ENCODE measurements at places on chromosomes 4 and X.

DNA sequence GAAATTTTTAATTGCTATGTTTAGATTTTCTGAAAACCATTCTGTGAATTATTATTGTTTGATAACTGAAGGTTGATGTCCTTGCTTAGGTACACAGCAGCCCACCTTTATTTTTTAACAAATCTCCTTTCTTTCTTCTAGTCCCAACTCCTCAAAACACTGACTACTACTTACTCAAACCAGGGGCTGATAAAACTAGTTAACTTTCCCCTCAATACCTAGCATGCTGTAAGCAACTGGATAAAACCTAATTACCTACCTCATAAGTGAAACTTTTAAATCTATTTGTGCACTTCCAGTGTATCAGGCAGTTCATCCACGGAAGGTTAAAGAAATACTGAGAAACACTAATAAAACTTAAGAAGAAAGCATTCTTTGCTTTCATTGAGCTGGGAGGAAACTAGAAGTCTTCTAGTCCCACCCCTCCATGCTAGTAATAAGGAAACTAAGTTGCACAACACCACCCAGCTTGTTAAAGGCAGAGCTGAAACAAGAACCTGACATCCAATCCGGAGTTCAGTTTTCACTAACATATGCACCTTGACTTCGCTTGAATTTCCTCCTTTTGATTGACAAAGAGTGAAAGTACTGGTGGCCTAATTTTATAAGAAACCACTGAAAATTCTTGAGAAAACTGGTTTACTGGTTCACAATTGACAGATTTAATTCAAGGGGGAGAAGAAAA lies 180.2 kb upstream of the TET2 start:
- no peak for DNase-seq

DNA sequence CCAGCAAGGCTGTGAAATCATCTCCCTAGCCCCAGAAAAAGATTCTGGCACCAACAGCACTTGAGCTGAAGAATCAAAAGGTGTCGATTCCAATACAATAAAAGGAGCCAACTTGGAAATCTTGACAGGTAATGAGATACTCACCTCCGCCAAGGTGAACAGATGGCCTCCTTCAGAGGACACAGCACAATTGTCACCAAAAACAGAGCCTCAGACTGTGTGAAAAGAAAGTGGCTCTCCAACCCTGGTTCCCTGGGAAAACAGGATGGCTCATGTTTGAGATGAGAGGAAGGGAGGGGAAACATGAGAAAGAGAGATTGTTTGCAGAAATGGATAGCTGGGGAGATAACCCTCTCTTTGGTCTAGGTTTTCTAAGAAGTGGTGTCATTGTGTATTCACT lies 168.9 kb downstream of the HS3ST1 start:
- no peak for DNase-seq

GRCh38 chrX:150542846-150543229 lies 25.6 kb upstream of the MTM1 start:
- DNase-seq = no peak

DNA sequence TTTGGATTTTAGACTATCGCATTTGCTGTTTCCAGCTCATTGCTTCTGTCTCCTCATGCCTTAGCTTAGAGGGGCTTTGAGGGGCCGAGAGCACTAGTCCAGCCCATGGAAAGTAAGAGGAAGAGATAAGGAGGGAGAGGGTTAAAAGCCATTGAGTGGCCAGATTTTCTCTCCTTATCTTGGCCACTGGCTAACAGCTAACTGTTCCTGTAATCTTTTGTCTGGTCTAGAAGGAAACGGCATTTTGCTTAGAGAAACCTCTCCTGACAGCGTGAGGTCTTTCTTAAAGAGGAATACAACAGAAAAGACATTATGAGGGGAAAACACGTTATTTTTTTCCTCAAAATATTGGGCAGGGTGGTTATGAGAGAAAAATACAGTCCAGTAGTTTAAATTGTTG lies 7.9 kb downstream of the GPR101 start:
- no peak for DNase-seq

GRCh38 chr4:144667500-144667899 lies 21.5 kb downstream of the HHIP start:
- no peak for DNase-seq

- DNase-seq = no peak
Measured at GRCh38 chr4:36772154-36772516, 472.4 kb upstream of the NWD2 start.

DNA sequence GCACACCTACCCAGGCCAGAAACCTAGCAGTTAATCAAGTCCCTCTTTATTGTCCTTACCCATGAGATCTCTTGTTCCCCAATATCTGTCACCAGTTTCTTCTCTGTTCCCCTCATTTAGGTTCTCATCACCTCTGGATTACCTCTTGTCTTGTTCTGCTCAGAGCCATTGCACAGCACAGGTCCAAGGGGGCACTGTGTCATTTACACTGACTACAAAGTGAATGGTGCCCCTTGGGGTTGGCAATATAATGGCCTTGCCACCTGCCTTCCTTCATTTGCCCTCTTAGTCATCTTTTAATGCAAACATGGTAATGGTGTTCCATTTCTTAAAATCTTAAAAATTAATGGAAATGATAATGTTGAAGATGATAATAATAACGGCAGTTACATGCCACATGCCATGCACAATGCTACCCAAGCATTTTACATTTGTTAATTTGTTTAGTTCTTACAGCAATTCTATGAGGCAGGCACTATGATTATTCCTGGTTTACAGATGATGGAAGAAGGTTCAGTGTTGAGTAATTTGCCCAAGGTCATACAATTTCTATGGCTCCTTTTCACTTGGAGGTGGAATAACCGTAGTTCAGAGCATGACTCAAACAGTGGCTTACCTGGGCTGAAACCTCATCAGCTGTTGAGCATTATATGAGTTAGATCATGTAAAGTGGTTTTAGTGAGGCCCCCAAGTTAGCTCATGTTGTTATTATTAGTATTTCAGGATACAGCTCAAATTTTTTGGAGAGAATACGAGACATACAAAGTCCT lies 117.9 kb downstream of the RASL11B start:
- no peak for DNase-seq

GRCh38 chr4:32697281-32697814 lies 1977.2 kb downstream of the PCDH7 start:
- no peak for DNase-seq

DNA sequence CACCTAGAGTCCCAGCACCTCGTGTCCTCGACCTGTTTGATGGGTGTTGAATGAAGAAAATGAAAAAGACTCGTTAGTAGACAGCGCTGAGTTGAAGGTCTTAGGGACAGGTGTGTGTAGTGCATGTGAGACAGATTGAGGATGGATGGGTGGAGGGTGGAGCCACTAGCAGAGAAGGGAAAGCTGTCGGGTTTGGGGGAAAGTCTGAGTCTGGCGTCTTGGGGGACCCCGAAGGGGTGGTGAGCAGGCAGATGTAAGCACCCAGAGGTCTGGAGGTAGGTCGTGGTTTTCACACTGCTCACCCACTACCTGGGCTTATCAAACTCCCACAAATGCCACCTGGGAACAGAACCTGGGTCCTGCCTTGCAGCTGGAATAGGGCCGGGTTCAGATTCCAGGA lies 16.0 kb downstream of the TMEM271 start:
- no peak for DNase-seq

DNA sequence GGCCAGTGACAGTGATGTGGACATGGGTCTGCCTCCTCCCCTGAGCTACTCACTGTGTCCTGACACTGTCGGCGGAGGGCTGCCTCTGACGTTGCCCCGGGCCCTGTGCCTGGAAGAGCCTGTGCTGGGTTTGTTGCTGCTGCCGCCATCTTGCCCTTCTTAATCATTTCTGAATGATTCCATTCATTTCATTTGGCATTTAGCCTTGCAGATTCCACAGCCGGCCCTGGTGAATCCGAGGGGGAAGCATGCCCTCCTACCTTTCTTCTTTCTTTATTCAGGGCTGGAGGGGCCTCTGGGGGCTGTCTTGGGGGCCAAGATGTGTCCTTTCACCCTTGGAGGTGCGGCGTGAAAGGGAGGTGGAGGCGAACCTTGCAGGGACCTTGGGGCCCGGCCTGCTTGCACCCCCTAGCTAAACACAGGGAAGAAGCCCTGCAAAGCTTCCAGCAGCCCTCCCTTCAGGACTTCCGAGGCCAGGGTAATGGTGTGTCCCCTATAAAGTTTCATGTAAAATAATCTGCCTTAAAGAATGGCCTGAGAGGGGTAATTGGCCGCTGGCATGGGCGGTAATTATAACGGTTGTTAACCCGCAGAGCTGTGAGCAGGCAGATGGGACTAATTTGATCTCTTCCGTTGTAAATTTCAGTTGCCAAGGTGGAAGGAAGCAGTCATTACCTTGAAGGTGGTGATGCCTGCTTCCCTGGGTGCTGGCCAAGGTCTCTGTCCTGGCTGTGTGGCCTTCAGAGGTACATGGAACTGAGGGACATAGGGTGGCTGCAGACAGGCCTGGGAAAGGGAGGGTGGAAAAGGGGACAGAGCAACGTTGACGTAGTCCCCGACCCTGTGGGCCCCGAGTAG lies 92.3 kb downstream of the PSAPL1 start:
- no peak for DNase-seq

DNA sequence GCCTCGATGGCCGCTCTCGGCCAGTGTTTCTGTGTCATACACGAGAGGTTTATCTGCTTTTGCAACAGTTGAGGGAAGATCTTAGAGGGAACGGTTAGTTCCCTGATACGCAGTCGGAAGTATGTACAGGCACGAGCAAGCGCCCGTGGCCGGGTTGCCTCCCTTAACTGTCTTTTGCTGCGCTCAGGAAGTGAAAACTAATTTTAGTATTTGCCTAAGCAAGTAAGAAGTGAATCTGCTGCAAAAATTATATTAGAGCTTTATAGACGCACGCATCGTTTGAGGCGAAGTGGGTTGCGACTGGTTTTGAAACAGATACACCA lies 695 bp downstream of the MTM1 start:
- DNase-seq = no peak

- DNase-seq = no peak
Measured at GRCh38 chr4:7960017-7960789, 20.5 kb upstream of the AFAP1 start.

DNA sequence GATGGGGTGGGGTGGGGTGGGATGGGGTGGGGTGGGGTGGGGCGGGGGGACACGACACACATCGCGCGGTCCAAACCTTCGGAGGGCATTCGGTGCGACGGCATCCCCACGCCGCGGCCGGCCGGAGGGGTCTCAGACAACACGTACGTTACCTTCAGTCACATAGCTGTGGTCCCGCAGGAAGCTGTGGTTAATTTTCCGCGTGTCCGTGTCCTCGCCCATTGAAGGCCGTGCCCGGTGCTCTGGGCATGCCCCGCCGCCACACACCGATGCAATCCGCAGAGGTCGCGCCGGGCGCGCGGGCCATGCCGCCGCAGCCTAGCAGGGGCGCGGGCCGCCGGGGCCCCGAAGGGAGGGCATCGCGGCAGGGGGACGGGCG lies 417 bp downstream of the PPP2R2C start:
- DNase-seq = no peak

GRCh38 chrX:15073313-15073712 lies 196.6 kb downstream of the ASB9 start:
- DNase-seq = no peak

- no peak for DNase-seq
Measured at GRCh38 chr4:135770505-135770904, 1568.9 kb upstream of the PABPC4L start.

DNA sequence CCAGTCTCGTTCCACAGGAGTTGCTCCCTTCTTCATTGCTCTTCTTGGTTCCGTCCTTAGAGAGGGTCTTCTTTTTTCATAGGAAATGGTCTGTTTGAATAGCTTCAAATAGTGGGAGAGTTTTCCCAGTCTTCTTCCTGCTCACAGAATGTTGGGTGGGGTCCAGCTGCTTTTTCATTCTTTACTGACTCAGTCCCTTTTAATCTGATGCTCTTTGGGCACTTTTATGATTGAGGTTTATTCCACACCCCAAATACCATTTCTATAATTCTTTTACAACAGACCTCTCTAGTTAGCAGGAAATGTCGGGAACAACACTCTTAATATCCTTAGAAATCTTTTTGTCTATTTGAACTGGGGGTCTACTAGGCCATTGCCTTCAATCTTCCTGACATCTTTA lies 239.5 kb downstream of the PRDM5 start:
- DNase-seq = no peak

- DNase-seq = no peak
Measured at GRCh38 chrX:2434270-2435163, 66.3 kb downstream of the DHRSX start.

DNA sequence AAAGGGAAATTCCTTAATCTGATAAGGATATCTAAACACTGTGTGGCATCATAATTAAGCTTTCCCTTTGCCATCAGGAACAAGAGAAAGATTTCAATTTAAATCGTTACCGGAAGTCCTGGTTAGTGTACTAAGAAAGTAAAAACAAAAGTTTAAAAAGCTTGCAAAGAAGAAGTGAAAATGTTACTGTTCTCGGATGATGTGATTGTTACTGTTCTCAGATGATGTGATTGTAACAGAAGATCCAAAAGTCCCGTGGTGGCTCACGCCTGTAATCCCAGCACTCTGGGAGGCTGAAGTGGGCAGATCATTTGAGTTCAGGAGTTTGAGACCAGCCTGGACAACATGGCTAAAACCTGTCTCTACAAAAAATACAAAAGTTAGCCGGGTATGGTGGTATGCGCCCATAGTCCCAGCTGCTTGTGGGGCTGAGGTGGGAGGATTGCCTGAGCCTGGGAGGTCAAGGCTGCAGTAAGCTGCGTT lies 62.5 kb downstream of the RGS12 start:
- DNase-seq = no peak

DNA sequence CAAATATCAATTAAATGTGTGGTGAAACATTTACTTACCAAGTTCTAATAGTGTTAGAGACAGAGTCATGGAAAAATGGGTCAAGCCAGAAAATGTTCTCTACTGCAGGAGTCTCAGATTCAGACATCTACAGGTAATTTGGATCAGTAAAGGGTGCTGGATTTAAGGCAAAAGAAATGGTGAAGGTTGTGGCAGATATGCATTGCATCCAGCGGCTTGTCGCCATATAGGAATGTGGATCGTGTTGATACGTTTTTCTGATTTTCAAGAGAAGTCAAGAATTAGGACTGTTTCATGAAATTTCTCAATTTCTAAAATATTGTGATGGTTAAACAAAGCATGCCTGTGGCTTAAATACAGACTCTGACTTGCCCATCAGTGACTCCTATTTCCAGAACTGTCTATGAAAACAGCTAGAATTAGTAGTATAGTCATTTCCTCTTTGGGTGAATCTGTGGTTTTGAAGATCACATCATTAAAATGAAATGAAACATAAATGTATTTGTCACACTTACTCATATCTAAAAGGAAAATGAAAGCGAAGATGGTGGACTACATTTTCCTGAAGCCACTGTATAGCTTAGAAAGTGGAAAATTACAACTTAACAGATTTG lies 110.1 kb upstream of the VEGFC start:
- no peak for DNase-seq

DNA sequence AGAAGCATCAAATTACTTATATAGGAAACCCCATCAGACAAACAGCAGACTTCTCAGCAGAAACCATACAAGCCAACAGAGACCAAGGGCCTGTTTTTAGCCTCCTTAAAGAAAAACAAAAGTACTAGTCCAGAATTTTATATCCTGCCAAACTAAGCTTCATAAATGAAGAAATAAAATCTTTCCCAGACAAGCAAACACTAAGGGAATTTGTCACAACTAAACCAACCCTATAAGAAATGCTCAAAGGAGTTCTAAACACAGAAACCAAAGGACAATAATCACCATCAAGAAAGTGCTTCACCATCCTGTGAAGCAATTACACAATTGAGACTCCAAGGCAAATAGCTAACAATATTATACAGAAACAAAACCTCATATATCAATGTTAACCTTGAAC lies 238.6 kb downstream of the NKX6-1 start:
- DNase-seq = no peak

- no peak for DNase-seq
Measured at GRCh38 chrX:49202022-49202421, 2.0 kb upstream of the SYP start.

GRCh38 chrX:88170553-88170952 lies 576.5 kb upstream of the CPXCR1 start:
- no peak for DNase-seq
